ENCODE measurements at places on chromosomes 3 and 15.

DNA sequence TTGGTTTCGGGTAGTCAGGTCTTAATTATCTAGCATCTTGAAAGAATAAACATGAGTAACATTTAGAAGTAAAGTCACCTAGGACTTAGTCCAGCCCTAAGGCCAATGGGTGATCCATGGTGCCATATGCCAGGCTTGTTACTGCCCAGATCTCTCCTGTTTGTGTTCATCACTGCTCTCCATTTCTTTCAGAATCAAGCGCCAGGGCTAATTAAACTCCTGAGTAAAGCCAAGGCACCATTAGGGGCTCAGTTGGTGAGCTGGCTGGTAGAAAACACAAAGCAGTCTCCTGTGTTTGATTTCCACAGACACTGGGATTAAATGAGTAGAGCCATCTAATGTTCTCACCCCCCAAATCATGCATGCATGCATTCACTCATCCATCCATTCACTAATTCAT, 11.3 kb downstream of the CYP19A1 start:
- no peak for DNase-seq

DNA sequence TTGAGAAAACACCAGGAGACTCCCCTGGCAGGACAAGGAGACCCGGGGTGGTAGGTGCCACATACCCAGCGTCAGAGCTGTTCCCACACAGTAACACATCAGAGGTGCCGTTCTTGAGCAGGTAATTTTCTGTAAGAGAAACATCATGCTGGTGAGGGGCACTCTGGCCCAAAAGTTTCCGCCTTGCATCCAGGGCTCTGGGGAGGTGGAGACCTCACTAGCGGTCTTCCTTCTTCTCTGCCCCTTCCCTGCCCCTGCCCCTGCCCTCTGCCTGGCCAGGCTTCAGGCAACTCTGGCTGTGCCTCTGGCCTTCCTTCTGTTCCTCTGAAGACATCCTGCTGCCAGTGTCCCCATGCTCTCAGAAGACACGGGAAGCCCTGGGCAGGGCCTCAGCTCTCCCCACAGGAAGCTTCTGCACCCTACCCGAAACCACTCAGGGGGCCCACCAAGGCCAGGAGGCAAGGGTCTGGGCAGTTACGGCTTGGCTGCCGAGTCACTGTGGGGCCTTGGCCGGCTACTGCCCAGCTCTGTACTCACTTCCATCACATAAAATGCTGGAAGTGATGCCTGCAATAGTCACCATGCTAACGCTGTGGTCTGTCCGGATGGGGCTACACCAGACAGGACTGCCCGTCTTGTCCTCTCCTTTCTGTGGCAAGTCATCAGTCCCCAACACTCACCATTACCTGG, 41.3 kb downstream of the SCN5A start:
- no peak for DNase-seq

DNA sequence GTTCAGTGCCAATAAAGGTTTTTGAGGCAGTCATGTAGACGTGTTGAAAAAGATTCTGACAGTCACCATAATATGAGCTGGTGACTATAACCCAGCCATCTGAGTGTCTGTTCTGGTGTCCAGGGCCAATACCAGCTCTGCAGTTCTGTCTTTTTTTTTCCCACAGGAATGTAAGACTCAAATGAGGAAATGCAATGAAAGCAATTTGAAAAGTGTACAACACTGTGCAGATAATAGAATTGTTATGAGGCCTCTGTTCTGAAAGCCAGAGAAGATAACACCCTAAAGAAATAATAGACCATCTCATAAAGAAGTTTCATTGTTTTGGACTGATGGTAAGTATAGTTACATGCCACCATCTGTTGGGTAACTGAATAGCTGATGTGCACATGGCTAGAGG, 57.1 kb downstream of the CLDN1 start:
- DNase-seq: no peak

- no peak for DNase-seq
Observed at GRCh38 chr3:99712291-99712954, 74.0 kb downstream of the COL8A1 start.

DNA sequence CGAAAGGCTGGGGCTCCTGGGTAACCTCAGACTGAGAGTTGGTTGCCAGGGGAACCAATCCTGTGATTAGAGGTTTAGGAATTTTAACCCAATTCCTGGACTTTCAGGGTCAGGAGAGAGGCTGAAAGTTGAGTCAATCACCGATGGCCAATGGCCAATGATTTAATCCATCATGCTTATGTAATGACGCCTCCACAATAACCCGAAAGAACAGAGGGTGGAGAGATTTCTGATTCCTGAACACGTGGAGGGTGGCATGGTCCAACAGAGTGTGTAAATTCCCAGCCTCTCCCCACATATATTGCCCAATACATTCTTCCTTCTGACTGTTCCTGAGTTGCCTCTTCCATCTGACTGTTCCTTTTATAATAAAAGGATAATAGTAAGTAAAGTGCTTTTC, 137.2 kb upstream of the CBLB start:
- DNase-seq: peak; percentile 79

DNA sequence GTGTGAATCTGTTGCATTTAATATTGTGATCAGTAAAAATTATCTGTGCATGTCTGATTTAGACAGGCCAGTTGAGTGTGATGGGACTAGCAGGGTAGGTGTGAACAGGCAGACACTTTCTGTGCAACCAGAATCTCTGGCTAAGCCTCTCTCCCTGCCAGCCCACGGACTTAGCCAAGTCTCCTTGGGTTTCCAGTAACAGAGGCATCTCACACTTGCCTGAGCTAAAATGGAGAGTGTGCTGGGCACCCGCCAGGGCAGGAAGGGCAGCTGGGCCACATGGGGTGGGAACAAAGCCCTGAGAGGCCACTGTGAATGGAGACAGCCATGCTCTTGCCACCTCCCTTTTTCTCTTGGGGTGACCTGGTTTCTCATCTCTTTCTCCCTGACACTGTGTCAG, 12.5 kb upstream of the RPS27L start:
- DNase-seq: no peak

DNA sequence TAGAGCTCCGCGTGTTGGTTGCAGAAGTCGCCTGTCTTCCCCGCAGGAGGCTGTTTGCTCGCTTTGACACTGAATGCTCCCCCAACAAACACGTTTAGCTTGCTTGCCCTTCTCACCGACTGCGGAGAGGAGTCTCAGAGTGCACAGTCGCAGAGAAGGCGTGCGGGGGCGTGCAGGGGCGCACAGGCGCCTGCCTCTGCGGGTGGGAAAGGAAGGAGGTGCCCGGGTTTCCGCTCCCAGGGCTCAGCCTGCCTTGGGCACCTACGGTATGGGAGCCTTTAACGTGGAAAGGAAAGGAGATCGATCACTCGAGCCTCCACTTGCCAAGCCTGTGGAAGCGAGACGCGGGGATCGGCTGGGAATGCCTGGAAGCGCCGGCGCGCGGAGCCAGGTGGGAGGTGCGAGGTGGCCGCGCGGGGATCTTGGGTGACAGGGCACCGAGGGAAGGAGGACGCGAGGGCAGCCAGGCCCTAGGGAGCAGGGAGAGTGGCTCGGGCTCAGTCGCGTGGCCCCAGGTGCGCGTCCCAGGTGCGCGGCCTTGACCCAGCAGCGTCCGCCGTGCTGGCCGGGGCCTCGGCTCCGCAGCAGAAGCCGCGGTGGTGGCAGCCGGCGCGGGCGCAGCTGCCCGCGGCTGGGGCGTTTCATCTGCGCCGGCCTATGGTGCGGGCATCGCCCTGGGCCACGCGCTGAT, at the start of gene FAN1:
TSS of gene FAN1 (plus strand) at position 419 of the 691 bp plus-strand sequence. CDS start 749 bp downstream, outside the sequence.
- peak; percentile 65 for DNase-seq

DNA sequence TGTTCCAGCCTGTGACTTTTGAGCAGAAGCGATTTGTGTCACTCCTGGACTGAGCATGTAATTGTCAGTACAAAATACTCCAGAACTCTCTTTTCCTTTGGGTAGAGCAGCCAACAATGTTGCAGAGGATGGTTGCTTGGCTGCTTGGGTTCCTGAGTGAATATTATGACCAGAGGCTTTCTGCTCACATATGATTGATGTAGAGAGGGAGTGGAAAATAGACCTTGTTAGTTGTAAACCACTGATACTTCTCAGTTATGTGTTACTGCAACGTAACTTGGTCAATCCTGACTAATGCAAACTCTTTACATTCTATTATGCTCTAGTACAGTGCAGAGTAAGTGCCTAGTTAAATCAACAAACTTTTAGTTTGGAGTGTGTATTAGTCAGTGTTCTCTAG, 322.6 kb upstream of the KCNH8 start:
- no peak for DNase-seq
